GM20000 (cell line): ENCODE measurements at places on chromosomes 12 and 14.

DNA sequence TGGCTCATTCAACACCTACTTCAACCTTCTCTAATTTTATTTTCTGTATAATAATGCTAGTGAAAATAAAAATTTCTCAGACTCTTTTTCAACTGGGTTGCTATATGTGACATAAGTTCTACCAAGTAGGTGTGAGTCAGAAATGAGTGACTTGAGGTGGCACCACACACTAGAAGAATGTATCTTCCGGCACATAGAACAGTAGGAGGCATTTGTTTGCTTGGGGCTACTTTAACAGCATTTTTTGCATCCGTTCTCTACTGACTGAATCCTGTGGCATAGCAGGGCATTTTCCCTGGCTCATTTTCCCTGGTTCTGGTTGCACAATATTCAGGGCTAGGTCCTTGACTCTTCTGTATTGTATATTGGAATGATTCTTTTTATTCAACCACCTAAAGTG, 194.0 kb upstream of the SLC16A7 start:
- DNase-seq: no peak

DNA sequence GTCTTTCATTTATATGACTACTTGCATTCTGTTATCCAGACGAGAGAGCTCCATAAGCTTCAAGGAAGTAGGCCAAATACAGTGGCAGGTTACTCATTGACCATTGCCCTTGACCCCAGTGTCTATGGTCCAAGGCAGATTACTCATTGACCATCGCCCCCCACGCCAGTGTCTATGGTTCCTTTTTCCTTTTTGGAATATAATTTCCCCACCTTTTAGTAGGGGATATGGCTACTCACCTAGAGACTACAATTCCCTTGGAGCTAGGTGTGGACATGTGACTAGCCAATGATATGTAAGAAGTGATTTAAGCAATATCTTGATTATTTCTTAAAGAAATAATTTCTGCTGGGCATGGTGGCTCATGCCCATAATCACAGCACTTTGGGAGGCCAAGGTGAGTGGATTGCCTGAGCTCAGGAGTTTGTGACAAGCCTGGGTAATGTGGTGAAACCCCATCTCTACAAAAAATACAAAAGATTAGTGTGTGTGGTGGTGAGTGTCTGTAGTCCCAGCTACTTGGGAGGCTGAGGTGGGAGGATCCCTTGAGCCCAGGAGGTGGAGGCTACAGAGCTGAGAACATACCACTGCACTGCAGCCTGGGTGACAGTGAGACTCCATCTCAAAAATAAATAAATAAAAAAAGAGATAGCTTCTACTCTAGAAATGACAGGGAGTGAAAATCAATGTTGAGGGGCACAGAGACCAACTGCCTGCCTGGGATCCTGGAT, 32.6 kb downstream of the SIX4 start:
- no peak for DNase-seq

GRCh38 chr12:52372216-52373154, 5.2 kb upstream of the KRT85 start:
- DNase-seq: peak; percentile 85

GRCh38 chr12:48025281-48025680, 21.0 kb upstream of the COL2A1 start:
- DNase-seq: no peak

- DNase-seq: no peak
Measured at GRCh38 chr14:100586403-100587085, 673 bp downstream of the BEGAIN start.

- DNase-seq: no peak
Measured at GRCh38 chr12:63968673-63969072, 124.2 kb downstream of the SRGAP1 start.

GRCh38 chr12:45093051-45093450, 42.2 kb upstream of the DBX2 start:
- no peak for DNase-seq

- peak; percentile 78 for DNase-seq
Measured at GRCh38 chr14:73758392-73759182, 44.4 kb upstream of the PNMA1 start.

DNA sequence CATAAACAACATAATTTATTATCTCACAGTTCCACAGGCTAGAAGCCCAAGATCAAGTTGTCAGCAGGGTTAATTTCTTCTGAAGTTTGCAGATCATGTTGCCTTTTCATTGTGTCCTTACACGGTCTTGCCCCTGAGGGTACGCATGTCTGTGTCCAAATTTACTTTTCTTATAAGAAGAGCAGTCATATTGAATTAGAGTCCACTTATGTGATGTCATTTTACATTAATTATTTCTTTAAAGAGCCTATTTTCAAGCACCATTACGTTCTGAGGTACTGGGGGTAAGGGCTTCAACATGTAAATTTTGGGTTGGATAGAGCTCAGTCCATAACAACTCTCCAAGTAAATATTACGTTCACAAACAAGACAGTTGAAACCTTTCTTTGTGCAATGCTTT, 236.6 kb upstream of the OR4E1 start:
- no peak for DNase-seq

DNA sequence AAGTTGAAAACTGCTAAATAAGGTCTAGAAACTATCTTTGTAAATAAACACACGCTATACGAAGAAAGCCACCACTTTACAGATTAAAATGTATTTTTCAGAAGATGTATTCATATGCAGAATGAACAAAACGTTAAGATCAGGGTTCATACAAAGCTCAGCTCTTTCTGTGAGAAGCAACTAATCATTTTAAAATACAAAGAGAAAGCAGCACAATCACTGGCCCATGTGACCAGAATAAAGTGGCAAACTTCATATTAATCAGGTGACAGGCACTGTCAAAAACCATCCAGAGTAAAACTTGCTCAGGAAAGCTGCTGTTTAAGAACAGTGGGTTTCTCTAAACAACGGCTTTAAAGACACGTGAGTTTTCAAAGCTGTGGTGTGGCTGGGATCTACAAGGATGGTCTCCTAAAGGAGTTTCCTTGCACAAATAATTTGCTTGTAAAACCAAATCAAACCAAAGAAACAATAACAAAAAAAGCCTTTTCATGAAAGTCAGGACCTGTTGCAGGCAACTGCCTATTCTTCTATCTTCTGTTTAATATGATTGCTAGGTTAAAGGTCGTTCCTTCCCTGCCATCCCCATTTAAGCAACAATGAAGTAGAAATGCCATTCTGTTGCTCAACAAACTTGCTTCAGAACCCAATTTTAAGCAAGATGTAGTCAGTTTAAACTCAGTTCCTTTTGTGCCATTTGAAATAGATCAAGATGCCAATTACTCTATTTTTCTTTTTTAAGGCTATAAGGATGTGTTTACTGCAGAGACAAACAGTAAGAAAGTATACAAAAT, 22.3 kb downstream of the SEL1L start:
- no peak for DNase-seq

- no peak for DNase-seq
Measured at GRCh38 chr12:41286426-41286825, 98.3 kb downstream of the PDZRN4 start.

DNA sequence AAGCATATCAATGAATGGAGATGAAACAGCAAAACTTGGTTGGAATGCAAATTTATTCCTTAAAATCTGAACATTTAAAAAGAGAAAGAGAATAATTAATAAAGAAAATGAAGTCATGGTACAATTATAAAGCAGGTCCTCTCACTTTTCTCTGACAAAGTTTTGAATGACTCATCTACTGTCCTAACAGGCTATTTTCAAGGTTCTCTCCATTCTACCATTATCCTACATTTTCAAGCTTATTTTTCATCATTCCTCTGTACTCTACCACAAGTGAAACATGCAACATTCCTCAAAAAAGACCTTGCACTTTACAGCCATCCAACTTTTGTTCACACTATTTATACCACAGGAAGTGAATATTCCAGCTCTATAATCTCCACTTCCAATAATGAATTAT, 36.9 kb upstream of the AP4S1 start:
- DNase-seq: no peak

GRCh38 chr12:22396735-22397134, 62.2 kb upstream of the ST8SIA1 start:
- no peak for DNase-seq

- DNase-seq: no peak
Measured at GRCh38 chr12:98513379-98514322, 1.7 kb upstream of the TMPO start.

DNA sequence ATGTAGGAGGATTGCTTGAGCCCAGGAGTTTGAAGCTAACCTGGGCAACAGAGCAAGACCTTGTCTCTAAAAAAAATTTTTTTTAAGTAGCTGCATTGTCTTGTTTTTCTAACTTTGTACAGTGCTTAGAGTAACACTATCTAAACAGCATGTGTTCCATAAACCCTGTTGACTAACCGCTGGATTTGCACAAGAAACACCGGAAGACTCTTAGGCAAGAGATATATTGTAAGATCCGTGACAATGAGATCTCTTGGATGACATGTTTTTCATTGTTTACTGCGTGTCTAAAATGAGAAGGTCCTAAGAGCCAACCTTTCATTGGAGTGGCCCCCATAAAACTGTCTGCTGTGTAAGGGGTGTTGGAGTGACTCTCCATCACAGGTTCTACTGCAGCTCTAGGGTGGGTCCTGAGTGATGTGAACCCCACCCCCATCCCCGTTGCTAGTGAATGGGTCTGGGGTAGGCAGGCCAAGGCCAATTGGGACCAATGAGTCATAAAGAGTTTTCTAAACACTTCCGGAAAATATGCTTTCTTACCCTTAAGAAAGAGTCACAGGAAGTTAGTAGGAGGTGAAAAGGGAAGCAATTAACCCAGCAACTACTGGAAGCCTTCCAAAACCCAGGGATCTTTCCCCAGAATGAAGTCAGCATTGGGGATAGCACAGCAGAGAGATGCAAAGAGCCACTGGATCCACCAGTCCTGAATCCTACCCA, 24.3 kb upstream of the PCNX1 start:
- no peak for DNase-seq

GRCh38 chr12:130288206-130288605, 49.5 kb upstream of the PIWIL1 start:
- no peak for DNase-seq

- DNase-seq: no peak
Measured at GRCh38 chr12:86389949-86390348, 133.8 kb upstream of the MGAT4C start.

DNA sequence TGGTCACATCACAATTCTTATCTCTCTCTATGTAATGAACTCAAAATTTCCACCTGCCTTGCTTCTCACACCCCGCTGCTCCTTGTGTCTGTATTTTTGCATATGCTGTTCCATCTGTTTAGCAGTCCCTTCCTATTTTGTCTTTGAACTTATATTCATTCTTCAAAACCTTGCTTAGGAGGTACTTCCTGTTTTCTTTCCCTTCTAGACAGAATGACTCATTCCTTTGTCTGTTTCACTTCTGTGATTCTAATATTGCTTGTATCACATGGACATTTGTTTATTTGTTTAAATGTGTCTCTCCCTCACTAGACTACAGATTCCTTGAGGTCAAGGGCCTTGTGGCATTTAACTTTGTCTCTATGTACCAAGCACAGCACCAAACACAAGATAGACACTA, 424.2 kb downstream of the ETNK1 start:
- peak; percentile 3 for DNase-seq

- no peak for DNase-seq
Measured at GRCh38 chr12:97944576-97944975, 482.0 kb downstream of the RMST start.

- no peak for DNase-seq
Measured at GRCh38 chr12:124188561-124189405, 106.1 kb upstream of the RFLNA start.

GRCh38 chr12:56258068-56258819, at the start of gene ANKRD52:
Gene ANKRD52 (minus strand): TSS chr12:56258384. CDS start chr12:56258269, 115 bp downstream.
- peak; percentile 99 for DNase-seq

DNA sequence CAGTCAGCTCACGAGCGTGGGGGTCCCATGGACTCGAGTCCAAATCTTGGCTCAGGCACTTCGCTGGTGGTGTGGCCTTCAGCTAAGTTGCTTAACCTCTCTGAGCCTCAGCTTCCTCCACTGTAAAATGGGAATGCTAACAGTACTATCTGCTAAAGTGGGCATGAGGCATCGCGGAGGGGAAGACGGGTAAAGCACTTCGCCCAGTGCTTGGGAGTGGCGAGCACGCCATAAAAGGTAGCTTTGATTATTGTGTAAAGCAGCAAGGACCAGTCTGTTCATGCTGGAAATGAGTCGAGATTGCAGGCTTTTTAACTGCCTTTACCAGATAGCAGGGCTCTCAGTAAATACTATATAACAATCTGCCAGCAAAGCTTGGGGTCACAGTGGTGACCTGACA, 24.5 kb downstream of the HRK start:
- no peak for DNase-seq

DNA sequence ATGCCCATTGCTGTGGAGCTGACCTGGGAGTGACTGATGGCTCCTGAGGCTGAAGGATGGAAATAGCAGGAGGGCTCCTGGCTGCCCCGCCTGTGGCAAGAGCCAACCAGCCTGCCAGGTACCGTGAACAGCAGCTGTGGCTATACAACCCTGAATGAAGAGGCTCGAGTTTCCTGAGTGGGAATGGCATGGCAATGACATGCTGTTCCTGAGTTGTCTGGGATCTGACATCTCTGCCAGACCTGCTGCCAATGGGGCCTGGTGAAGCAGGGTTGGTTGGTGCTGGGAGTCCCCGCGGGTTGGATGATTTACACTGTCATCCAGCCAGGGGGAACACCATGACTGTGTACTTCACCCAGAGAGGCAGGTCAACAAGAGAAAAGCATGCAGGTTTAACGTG, 31.8 kb upstream of the LRRC10 start:
- DNase-seq: no peak

DNA sequence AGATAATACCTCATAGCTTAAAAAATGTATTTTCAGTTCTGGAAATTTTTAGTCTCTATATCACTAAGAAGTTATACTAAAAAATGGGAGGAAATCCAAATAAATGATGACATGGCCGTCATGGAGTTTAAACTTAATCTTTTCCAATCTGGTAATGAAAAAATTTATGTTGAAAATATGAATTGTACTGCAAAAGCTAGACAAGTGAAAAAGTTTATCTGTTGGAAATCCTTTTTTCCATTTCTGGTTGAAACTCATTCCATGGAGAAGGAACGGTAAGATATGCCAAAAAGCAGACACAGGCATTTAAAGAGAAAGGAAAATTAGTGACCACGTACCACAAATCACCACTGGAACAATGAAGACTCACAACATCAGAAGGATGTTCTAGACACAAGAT, 314.2 kb upstream of the PRICKLE1 start:
- DNase-seq: no peak

DNA sequence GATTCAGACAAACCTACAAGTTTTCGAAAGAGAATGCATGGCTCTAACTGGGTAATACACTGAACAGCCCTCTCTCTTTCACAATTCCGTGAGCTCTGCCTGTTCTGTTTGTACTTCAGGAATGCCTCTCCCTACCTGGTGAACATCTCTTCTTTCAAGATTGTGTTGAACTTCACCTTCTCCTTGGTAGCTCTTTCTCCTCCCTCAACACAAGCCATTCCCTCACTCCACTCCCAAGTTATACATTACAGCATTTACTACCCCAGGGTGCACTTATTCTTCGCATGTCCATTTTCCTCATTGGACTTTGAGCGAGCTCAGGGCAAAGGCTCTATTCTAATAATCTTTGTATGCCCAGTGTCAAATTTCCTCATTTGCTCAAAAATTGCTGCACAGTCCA, 28.3 kb downstream of the NRDE2 start:
- no peak for DNase-seq

GRCh38 chr12:121524196-121524916, 56.5 kb downstream of the KDM2B start:
- no peak for DNase-seq

GRCh38 chr14:94925416-94926173, 155.7 kb upstream of the GSC start:
- no peak for DNase-seq

- DNase-seq: no peak
Measured at GRCh38 chr12:45973526-45973925, 16.8 kb downstream of the SCAF11 start.

- DNase-seq: no peak
Measured at GRCh38 chr12:29198901-29199300, 49.8 kb downstream of the FAR2 start.
